ENCODE measurements at places on chromosomes 2 and 18. TPM values are rescaled to one million over a fixed set of nuclear protein-coding genes. Genes with fewer than 3 reads are reported as not detected.

ABCB11 gene
- total RNA-seq, result not detected

CTAGE1 gene
- total RNA-seq, result not detected

CMPK2 gene
- 7.4 TPM for total RNA-seq

HSPE1 gene
- 63.5 TPM for total RNA-seq

C2orf81 gene
- total RNA-seq, result 1.1 TPM

TBR1 gene
- total RNA-seq, result not detected

ITPRIPL1 gene
- total RNA-seq, result 1.1 TPM

KCNK3 gene
- 1.1 TPM for total RNA-seq

LRP2 gene
- total RNA-seq, result not detected

TMX3 gene
- total RNA-seq, result 55.2 TPM

COBLL1 gene
- 59.4 TPM for total RNA-seq

TLK1 gene
- 99.0 TPM for total RNA-seq

ITSN2 gene
- 36.5 TPM for total RNA-seq

DUSP2 gene
- total RNA-seq, result 28.1 TPM

Data from Peyer's patch (tissue), 4 donors.